Activated CD8-positive, alpha-beta memory T cell treated with anti-CD3 and anti-CD28 coated beads for 1 hour (primary cell): ENCODE measurements at places on chromosomes 13 and 19.

DNA sequence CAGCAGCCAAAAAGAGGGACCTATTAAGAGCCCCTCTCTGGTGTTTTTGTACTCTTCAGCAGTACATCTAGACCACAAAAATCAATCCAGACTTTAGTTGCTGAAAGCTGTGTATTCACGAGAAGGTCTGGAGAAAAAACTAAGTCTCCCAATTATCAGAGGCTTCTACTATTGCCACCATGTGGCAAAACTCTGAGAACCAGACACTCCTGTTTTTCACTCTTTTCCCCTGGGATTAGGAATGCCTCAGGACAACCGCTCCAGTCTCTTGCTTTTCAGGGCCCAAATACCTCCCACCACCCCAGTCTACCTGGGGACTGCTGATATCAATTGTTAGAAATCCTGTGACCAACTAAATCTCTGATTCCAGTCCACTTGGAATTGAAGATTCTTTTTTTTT lies 30.1 kb upstream of the OBI1 start:
- no peak for DNase-seq

DNA sequence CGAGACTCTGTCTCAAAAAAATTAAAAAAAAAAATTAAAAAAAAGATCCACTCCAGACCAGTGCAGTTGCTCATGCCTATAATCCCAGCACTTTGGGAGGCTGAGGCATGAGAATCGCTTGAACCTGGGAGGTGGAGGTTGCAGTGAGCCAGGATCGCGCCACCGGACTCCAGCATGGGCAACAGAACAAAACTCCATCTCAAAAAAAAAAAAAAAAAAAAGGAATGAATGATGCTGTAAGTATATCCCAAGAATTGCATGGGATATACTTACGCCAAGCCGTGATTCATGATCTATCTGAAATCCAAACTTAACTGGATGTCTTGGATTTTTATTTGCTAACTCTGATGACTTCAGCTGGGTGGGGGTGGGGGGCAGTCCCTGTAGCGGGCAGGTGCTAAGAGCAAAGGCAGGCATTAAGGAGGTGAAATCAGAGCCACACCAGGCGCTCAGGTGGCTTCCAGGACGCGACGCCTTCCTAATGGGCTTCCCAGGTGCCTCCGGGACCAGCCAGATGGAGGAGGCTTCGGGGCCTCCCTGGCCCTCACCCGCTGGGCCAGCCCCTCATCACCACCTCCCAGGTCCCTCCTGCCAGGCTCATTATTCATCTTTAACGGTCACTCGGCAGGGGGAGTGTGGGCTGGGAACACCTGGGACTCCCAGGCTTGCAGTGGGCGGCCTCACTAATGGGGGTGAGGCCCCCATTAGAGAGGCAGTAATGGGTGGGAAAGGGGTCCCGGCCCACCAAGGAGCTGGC lies 11.4 kb upstream of the FUT5 start:
- no peak for DNase-seq

DNA sequence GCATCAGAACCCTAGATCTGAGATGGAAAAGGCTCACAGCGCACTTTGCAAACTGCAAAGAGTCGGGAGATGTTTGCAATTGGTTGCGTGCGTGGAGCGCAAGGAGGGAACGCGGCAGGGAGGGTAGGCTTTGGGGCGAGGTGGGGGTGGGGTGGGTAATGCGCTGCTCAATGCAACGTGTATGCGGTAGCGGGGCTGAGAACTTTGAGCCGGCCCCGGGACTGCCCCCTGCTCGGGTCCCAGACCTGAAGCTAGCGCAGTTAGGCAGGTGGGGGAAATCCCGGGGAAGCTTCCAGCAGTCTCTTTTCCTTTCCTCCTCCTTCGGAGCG lies 971 bp downstream of the FOSB start:
- DNase-seq, result no peak

DNA sequence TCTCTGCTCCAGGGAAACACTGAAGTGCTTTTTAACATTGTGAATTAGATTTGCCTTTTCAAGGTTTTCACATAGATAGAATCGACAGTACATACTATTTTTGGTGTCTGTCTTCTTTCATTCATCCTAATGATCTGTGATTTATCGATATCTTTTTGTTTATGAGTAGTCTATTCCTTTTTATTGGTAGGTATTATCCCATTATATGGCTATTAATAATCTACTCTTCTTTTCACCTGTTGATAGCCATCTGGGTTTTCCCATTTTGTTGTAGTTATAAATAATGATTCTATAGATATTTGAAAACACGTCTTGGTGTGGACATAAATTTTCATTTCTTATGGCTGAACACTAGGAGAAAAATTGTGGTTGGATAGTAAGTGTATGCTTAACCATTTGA lies 262.6 kb downstream of the MAB21L1 start:
- DNase-seq, result no peak

- no peak for DNase-seq
Measured at GRCh38 chr19:1540365-1540925, 16.6 kb downstream of the PLK5 start.

GRCh38 chr19:3114018-3114726 lies 20.0 kb downstream of the GNA11 start:
- no peak for DNase-seq

GRCh38 chr13:43663474-43664090 lies 123.2 kb downstream of the ENOX1 start:
- DNase-seq, result no peak

DNA sequence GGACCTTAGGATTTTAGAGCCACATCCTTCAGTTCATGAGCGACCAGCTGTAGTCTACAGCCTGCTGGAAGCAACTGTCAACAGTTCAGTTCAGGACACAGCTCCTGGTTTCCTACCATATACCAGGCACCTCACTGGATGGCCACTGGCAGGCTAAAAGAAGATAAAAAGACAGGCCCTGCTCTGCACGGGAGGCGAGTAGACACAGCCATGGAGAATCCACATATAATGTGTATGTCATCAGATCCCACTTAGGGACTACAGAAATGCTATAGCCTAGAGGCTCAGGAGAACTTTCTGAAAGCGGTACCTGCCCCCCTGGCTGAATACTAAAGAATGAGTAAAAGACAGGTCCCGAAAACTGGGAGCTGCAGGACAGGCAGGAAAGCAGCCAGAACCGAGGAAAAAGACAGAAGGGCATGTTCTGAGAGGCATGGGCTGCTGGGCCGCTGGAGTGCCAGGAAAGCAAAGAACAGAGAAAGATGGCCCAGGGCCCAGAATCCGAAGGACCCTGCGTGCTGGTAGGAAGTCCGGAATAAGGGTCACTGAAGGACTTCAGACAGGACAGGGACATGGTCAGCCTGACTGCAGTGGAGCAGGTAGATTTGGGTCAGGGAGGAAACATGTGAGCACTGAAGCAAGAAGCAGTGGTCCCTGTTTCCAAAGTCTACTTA lies 23.5 kb downstream of the DZIP1 start:
- DNase-seq, result no peak
